KBM-7 (cell line): ENCODE measurements at places on chromosomes 16 and 17.

DNA sequence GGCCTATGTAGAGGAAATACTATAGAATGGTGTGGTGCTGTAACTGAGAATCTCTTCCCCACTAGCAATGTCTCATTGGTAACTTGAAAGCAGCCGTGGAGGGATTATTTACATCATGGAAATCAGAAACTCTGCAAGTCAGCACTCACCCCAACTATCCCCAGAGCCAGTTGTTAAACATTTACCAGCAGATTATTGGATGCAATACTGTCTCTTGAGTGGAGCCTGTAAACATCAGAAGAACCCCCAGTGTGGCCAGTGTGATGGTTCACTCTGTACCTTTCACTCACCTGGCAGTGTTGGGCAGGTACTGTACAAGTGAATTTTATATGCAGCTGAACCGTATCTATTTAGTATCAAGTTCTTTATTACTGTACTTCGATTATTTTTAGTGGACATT lies 299.8 kb upstream of the SALL1 start:
- DNase-seq, result no peak

- DNase-seq, result no peak
These were observed 656 bp upstream of the GEMIN4 start for GRCh38 chr17:752620-753219.

DNA sequence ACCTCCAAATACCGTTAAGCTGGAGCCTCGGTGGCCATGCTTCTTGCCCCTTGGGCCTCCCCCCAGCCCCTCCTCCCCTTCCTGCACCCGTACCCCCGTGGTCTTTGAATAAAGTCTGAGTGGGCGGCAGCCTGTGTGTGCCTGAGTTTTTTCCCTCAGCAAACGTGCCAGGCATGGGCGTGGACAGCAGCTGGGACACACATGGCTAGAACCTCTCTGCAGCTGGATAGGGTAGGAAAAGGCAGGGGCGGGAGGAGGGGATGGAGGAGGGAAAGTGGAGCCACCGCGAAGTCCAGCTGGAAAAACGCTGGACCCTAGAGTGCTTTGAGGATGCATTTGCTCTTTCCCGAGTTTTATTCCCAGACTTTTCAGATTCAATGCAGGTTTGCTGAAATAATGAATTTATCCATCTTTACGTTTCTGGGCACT lies 928 bp downstream of the HBA1 start:
- no peak for DNase-seq

GRCh38 chr16:4869147-4869805 lies 22.0 kb downstream of the UBN1 start:
- DNase-seq, result no peak

DNA sequence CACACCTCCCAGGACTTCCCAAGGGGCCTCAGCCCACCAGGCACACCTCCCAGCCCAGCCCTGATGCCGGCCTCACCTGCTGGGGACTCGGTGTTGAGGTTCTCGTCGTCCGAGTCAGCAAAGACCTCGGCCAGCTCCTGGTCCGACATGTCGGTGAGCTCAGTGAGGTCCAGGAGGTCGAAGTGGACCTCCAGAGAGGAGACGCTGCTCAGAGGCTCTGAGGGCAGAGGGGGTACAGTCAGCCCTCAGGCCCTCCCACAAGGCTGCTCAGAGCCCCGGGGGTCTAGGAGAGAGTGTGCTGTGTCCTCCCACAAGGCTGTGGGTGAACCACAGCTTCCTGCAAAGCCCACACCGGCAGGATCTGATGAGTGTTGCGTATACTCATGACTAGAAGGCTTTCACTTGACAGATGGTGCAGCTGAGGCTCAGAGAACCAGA lies 10.5 kb downstream of the DBNDD1 start:
- DNase-seq, result peak; percentile 88

- DNase-seq, result no peak
These were observed 77.1 kb downstream of the USP31 start for GRCh38 chr16:23072084-23072599.

- no peak for DNase-seq
These were observed 247.8 kb upstream of the ERCC4 start for GRCh38 chr16:13672196-13672595.

DNA sequence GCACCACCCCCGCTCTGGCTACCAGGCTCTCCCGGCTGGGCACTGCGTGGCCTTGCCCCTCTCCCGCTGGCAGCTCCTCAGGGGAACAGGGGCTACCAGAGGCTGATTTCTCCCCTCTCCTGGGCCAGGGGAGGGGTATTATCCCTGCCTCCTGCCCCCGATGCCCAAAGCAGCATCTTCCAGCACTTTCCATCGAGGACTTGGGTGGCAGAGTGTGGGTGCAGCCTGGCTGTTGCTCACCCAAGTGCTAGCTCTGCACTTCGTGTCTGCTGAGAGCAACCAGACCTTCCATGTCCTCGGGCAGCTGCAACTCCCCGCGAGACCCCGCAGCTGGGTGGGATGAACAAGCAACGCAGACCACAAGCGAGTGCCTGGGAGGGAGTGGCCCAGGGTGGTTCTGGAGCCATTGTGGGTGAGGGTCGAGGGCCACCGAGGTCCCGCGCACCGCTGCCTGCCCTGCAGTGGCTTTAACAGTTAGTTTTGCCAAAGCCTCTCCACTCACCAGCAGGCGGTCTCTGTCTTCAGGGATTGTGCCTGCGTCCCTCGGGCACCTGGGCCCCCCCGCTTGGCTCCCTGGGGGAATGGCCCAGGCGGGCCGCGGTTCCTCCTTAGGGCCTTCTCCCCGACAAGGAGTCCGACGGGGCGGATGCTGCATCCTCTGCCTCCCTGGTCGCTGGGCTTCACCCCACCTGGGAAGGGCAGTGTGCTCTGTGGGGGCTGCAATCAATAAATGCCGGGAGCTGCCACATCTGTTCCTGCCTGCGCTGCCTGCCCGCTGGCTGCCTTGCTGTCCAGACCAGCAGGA lies 8.4 kb downstream of the SLC25A10 start:
- DNase-seq, result no peak

DNA sequence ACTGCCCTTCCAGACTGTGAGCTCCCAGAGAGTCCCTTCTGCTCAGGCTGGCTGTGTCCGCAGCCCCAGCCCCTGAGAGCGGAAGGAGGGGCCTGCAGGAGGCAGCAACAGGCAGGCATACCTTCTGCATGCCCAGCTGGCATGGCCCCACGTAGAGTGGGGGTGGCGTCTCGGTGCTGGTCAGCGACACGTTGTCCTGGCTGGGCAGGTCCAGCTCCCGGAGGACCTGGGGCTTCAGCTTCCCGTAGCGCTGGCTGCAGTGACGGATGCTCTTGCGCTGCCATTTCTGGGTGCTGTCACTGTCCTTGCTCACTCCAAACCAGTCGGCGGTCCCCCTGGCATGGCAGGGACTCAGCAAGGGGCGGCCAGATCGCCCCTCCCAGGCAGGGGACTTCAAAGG lies 9.0 kb downstream of the RHBDF1 start:
- DNase-seq, result no peak

DNA sequence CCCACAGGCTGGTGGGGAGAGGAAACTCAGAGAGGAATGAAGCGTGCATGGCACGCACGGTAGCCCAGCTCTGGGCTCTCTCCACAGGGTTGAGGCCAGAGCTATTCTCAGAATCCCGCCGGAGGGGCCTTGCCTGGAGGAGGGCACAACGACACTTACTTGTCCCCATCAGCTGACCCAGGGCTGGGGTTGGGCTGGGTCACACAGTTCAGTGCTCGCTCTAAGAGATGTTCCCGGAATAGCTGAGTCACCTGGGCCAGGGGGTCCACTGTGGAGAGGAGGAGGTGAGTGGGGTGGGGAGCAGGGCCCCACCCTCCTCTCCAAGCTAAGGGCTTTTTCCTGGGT lies 21.8 kb downstream of the SREBF1 start:
- DNase-seq, result no peak

DNA sequence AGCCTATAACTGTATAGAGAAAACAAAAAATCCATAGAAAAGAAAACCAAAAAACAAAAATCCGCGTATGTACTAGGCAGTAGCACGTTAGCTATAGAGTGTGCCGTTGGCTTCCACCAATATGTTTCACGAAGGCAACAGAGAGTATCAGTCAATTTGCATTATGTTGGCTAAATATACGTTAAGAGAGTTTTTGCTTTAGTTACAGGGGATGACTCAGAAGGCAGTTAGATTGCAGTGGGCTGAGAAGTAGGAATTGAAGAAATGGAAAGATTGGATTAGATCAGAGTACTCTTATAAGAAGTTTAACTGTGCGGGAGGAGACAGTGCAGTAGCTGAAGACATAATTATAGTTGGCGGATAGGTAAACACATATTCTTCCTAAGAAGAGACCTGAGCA lies 911 bp upstream of the NACA2 start:
- no peak for DNase-seq

- DNase-seq, result no peak
These were observed 36.5 kb downstream of the CACNG1 start for GRCh38 chr17:67080804-67081203.

- DNase-seq, result no peak
These were observed 8.3 kb upstream of the HEATR6 start for GRCh38 chr17:60086818-60087591.
